SJSA1 (cell line): ENCODE measurements at places on chromosomes 6 and 20. TPM values are rescaled to one million over a fixed set of nuclear protein-coding genes. Genes with fewer than 3 reads are reported as not detected.

Gene ULBP2
- total RNA-seq, result 12.2 and 19.7 TPM in 2 replicates

- H3K36me3 ChIP-seq, result no peaks in the 10 kb centered on the region
- H3K27ac ChIP-seq, result no peak overlapping the region
- H3K4me3 ChIP-seq, result no peak overlapping the region
Measured at GRCh38 chr6:77397561-77397960, 65.7 kb downstream of the HTR1B start.

DNA sequence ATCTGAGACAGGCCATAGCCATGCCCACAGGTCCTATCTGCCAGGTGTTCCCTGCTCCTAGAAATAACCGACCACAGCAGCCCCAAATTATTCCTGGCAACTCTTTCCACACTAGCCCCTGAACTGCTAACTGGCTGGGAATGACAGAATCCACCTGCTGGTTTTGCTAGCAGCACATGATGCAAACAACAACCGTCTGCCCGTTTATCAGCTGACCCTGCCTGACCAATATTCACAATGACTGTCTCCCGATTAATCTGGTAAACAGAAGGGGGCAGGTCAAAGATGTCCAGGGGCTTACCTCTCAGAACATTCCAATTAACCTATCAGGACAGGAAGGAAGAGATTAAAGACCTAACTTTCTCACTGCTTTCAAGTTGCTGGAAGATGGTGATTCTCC is 101.5 kb downstream of the NRSN1 start:
- H3K27me3 ChIP-seq, result no peaks in the 10 kb centered on the region
- DNase-seq, result no peak
- H3K36me3 ChIP-seq, result no peaks in the 10 kb centered on the region
- no peak overlapping the region for H3K27ac ChIP-seq
- no peaks in the 10 kb centered on the region for H3K4me1 ChIP-seq

Gene GABRR1
- total RNA-seq, result not detected in 2 replicates

- no peak overlapping the region for H3K4me3 ChIP-seq
- no peaks in the 10 kb centered on the region for H3K36me3 ChIP-seq
- H3K4me1 ChIP-seq, result peaks cover 12% of the 10 kb centered on the region
- H3K27me3 ChIP-seq, result no peaks in the 10 kb centered on the region
Measured at GRCh38 chr6:163797296-163797845, 382.9 kb downstream of the QKI start.

DNA sequence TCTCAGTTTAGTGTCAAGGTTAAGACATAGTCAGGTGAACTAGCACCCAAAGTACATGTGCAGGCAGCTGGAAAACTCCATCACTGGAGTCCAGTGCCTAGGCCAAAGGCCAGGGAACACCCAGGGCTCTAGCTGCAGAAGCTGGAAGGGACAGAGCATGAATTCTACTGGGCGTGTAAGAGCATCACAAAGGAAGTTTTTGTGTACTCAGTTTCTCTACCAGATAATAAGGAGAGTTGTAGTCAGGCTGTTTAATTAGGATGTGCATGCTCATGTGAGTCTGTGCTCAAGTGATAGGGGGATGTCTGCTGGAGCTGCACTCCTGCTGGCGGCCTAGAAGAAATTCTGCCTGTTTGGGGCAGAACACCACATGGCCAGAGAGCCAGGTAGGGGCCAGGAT is 8.1 kb downstream of the L3MBTL1 start:
- H3K27ac ChIP-seq, result no peak overlapping the region
- H3K36me3 ChIP-seq, result no peaks in the 10 kb centered on the region
- no peak for DNase-seq
- H3K4me1 ChIP-seq, result no peaks in the 10 kb centered on the region

DNA sequence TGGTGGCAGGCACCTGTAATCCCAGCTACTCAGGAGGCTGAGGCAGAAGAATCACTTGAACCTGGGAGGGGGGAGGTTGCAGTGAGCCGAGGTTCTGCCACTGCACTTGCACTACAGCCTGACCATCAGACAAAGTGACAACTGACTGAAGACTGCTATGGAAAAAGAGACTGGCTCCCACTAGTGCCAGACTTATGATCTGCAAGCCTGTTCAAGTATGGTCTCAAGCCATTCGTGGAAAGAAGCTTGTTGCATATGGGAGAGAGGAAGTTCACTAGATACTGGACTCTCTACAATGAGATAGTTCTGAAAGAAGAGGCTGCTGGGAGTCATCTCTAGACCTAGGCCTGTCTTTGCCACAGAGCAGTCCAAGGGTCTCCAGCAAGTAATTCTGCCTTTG is 26.7 kb downstream of the MDN1 start:
- DNase-seq, result no peak
- no peak overlapping the region for H3K27ac ChIP-seq
- no peaks in the 10 kb centered on the region for H3K4me1 ChIP-seq
- no peaks in the 10 kb centered on the region for H3K27me3 ChIP-seq
- no peak overlapping the region for H3K4me3 ChIP-seq

Gene TMEM151B
- total RNA-seq, result not detected in 2 replicates

GRCh38 chr6:30730601-30731435 is 10.7 kb downstream of the TUBB start:
- H3K4me3 ChIP-seq, result no peak overlapping the region
- peaks cover 3% of the 10 kb centered on the region for H3K4me1 ChIP-seq
- peaks cover 97% of the 10 kb centered on the region for H3K36me3 ChIP-seq
- no peak for DNase-seq
- H3K27me3 ChIP-seq, result no peaks in the 10 kb centered on the region

Gene LY6G5B
- total RNA-seq, result 0.19 and 1.6 TPM in 2 replicates

- no peaks in the 10 kb centered on the region for H3K4me1 ChIP-seq
- H3K4me3 ChIP-seq, result no peak overlapping the region
- H3K27me3 ChIP-seq, result no peaks in the 10 kb centered on the region
- no peak overlapping the region for H3K27ac ChIP-seq
- H3K36me3 ChIP-seq, result no peaks in the 10 kb centered on the region
Measured at GRCh38 chr6:33851959-33852358, 48.2 kb upstream of the MLN start.

- H3K4me1 ChIP-seq, result peaks cover 49% of the 10 kb centered on the region
- H3K36me3 ChIP-seq, result peaks cover 4% of the 10 kb centered on the region; the same call in 1 of the 2 replicates
- peak; percentile 47 for DNase-seq
- no peaks in the 10 kb centered on the region for H3K27me3 ChIP-seq
- peak overlapping the region; percentile 87 for H3K27ac ChIP-seq
Measured at GRCh38 chr6:125104425-125104824, 49.1 kb upstream of the TPD52L1 start.

GRCh38 chr6:80287607-80288006 is 181.1 kb downstream of the BCKDHB start:
- H3K36me3 ChIP-seq, result no peaks in the 10 kb centered on the region
- no peak overlapping the region for H3K4me3 ChIP-seq
- H3K27ac ChIP-seq, result no peak overlapping the region
- no peaks in the 10 kb centered on the region for H3K4me1 ChIP-seq
- no peaks in the 10 kb centered on the region for H3K27me3 ChIP-seq

Gene ENPP4
- 12.6 and 14.3 TPM in 2 replicates for total RNA-seq

Gene SAMD5
- total RNA-seq, result 16.2 and 21.5 TPM in 2 replicates

Gene GPX5
- not detected in 2 replicates for total RNA-seq

GRCh38 chr20:9919271-9920014 is 80.6 kb upstream of the PAK5 start:
- no peak overlapping the region for H3K27ac ChIP-seq
- no peaks in the 10 kb centered on the region; the same call in none of the 2 replicates for H3K27me3 ChIP-seq
- H3K4me3 ChIP-seq, result no peak overlapping the region
- H3K4me1 ChIP-seq, result no peaks in the 10 kb centered on the region

Gene HS3ST5
- total RNA-seq, result 1.7 and 2.9 TPM in 2 replicates

DNA sequence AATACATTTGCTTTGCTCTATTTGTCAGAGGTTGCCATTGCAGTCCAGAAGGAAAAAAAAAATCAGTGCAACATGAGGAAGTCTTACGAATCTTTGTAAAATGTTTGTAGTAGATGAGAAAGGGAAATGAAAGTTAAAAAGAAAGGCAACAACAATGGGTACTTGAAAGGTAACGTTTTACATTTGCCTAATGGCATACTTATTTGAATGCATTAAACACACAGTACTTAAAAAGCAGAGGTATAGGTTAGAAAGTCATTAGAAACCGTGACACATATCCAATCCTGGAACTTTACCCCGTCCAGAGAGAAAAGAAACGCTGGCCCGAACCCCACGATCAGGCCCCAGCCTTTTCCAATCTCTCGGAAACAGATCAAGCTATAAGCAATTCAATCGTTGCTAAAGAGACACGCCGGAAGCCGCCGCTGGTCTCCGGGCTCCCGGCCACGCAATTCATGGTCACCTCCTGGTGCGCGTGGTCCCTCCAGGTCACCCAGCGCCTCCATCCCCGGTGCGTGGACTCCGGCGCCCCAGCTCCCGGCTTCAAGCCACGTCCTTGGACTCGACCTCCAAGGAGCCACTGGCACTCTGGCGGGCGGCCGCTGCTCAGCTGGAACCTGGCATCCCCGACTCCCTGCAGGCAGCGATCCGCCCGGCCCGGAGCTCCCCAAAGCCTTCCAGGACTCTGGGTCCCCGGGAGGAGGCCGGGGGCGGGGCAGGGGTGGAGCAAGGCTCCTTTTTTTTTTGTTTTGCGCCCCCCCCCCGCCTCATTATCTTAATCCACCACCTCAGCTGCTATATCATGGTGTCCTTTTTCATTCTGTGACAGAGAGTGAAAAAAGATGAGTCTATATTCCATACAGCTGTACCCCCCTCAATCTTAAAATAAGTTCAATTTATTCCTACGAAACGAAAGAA is at the start of gene SLC18B1:
TSS of gene SLC18B1 (minus strand) at position 687 of the 918 bp plus-strand sequence. CDS start at position 506, 181 bp downstream.
- H3K36me3 ChIP-seq, result no peaks in the 10 kb centered on the region
- peak; percentile 47 for DNase-seq
- peak within 1 kb of the TSS; percentile 51 for H3K4me3 ChIP-seq
- H3K4me1 ChIP-seq, result no peaks in the 10 kb centered on the region
- no peaks in the 10 kb centered on the region for H3K27me3 ChIP-seq

Gene KCNK16
- not detected in 2 replicates for total RNA-seq

- H3K4me1 ChIP-seq, result peaks cover 30% of the 10 kb centered on the region
- DNase-seq, result peak; percentile 91
- H3K27ac ChIP-seq, result peak overlapping the region; percentile 65
- no peaks in the 10 kb centered on the region for H3K36me3 ChIP-seq
Measured at GRCh38 chr6:144158133-144158532, 7.8 kb downstream of the STX11 start.

GRCh38 chr20:47784599-47785310 is 526 bp downstream of the SULF2 start:
- peak overlapping the region; percentile 22 for H3K4me3 ChIP-seq
- no peak overlapping the region for H3K27ac ChIP-seq
- H3K27me3 ChIP-seq, result peaks cover 38% of the 10 kb centered on the region
- no peaks in the 10 kb centered on the region for H3K36me3 ChIP-seq
- DNase-seq, result no peak

DNA sequence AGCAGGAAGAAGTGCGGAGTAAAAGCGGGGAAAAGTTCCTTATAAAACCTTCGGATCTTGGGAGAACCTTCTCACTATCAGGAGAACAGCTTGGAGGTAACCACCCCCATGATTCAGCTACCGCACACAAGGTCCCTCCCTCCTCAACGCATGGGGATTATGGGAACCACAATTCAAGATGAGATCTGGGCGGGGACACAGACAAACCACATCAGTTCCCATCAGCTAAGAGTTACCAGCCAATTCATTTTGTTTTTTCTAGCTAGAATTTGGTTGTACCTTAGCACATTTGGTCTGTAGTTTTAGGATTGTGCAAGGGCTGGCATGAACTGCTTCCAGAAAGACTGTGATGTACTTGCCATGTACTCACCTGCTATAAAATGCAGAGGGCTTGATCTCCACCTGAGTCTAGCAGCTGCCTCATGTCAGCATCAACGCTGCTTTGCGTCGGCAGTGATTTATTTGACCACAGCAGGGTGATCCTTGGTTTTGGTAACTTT is 94.7 kb upstream of the SLC2A12 start:
- no peak overlapping the region for H3K4me3 ChIP-seq
- H3K4me1 ChIP-seq, result no peaks in the 10 kb centered on the region
- no peaks in the 10 kb centered on the region for H3K27me3 ChIP-seq
- no peaks in the 10 kb centered on the region for H3K36me3 ChIP-seq
- no peak for DNase-seq

- no peaks in the 10 kb centered on the region for H3K36me3 ChIP-seq
- H3K4me3 ChIP-seq, result no peak overlapping the region
- H3K27ac ChIP-seq, result no peak overlapping the region
- H3K27me3 ChIP-seq, result no peaks in the 10 kb centered on the region
Measured at GRCh38 chr6:53956068-53956711, 155.1 kb upstream of the MLIP start.

GRCh38 chr20:11752336-11752735 is 165.4 kb upstream of the BTBD3 start:
- no peak overlapping the region for H3K4me3 ChIP-seq
- no peak overlapping the region for H3K27ac ChIP-seq
- H3K4me1 ChIP-seq, result no peaks in the 10 kb centered on the region
- no peak for DNase-seq

- no peaks in the 10 kb centered on the region for H3K27me3 ChIP-seq
- H3K27ac ChIP-seq, result no peak overlapping the region
- H3K36me3 ChIP-seq, result no peaks in the 10 kb centered on the region
- no peak for DNase-seq
- 0 out of 2 replicates have a peak, but pooled peaks cover 3% of the 10 kb centered on the region for H3K4me1 ChIP-seq
- H3K4me3 ChIP-seq, result no peak overlapping the region
Measured at GRCh38 chr6:165616116-165616515, 46.9 kb downstream of the PDE10A start.

- no peak overlapping the region for H3K27ac ChIP-seq
- no peak for DNase-seq
- H3K4me1 ChIP-seq, result no peaks in the 10 kb centered on the region
Measured at GRCh38 chr6:87118054-87118453, 23.1 kb upstream of the CGA start.

GRCh38 chr6:89368107-89368506 is 15.6 kb upstream of the UBE2J1 start:
- peak; percentile 59 for DNase-seq
- H3K27ac ChIP-seq, result no peak overlapping the region
- no peaks in the 10 kb centered on the region for H3K4me1 ChIP-seq
- no peaks in the 10 kb centered on the region for H3K36me3 ChIP-seq
- no peak overlapping the region for H3K4me3 ChIP-seq
- H3K27me3 ChIP-seq, result no peaks in the 10 kb centered on the region

DNA sequence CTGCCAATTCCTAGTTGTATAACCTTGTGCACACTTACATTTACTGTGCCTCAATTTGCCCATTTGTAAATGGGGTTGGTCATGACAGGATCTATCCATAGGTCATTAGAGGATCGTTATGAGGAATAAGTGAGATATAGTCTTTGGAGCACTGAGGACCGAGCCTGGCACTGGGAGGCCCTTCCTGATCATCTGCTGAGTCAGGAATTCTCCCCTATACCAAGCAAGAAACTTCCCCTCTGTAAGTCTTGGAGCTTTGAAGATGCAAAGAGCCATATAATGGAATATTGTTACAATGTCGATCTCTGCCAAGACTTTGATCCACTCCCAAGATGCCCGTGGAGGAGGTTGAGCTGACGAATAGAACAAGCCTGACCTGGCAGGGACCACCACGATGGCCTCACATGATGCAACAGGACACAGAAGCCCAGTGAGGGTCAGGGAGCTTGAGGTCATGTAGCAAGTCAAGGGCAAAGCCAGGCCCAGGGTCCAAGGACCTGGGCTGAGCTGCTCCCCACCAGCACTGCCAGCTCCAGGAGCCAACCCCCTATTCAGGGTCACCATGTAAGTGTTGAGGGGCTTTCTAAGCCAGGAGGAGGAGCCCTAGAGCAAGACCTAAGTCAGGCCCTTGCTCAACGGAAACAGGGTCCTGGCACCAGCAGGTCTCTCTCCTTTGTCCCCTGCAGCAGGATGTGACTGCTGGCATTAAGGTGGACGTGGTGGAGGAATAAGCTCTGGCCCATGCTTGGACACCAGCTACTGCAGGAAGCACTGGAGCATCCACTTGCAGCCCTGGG is 16.7 kb downstream of the PDRG1 start:
- no peaks in the 10 kb centered on the region for H3K4me1 ChIP-seq
- no peak overlapping the region for H3K4me3 ChIP-seq
- no peak overlapping the region for H3K27ac ChIP-seq
- peaks cover 5% of the 10 kb centered on the region; the same call in 1 of the 2 replicates for H3K27me3 ChIP-seq
